CD4-positive, alpha-beta T cell (primary cell): ENCODE measurements at places on chromosomes 2 and 18.

- no peak for DNase-seq
These were observed 252.4 kb downstream of the LPIN1 start for GRCh38 chr2:11998626-11999378.

DNA sequence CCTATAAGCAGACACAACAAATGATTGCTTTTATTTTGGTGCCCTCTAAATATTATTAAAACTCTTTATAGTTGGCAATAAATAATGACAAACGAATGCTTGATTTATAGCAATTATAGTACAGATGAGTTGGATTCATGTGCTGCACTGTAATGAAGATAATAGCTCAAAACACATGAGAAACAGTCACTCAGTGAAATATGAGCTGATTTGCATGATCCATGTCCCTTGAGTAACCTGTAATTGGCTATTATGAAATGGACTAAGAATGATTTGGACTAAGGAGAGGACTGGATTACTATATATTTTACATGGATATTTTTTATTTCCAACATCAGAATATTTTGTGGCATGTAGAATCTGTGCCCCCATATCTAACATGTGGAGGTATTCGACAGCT lies 365.6 kb upstream of the UBE2E3 start:
- no peak for DNase-seq

GRCh38 chr2:201139836-201140604 lies 24.1 kb downstream of the CFLAR start:
- DNase-seq = no peak

- DNase-seq = no peak
These were observed 239.9 kb downstream of the MTX2 start for GRCh38 chr2:176508984-176509740.

DNA sequence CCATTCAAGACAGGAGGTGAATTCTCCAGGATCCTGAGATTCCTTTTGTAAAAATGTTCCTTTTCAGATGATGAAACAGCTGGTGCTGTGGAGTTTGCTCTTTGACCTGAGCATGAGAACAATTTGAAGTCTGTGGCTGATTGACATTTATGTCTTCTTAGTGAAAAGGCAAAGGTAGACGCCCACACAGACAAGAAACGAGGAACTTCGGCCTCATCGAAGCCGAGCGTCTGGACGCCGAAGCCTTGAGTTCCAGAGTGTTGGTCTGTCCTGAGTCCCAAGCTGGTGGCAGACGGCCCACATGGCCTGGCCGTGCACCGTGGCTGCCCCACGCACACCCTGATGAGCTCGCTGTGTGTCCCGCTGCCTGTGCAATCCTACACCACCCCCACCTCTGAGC lies 20.7 kb upstream of the SNTG2 start:
- DNase-seq = no peak

DNA sequence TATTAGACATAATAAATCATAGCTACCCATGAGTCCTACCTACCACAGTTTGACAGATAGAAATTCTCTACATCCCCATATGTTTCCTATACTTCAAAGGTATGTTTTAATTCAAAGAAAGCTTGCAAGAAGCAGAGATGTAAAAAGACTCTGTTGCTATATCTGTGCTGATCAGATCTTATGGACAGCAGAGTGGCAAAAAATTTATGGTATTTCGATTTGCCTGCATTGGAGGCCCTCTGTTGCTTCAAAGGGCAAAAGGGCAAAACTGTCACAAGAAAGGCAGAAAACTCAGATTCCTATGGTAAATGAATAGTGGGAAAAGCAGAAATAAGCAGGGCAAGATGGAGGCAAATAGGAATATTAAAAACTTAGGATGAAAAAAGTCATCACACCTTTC lies 447.8 kb upstream of the SPHKAP start:
- no peak for DNase-seq

DNA sequence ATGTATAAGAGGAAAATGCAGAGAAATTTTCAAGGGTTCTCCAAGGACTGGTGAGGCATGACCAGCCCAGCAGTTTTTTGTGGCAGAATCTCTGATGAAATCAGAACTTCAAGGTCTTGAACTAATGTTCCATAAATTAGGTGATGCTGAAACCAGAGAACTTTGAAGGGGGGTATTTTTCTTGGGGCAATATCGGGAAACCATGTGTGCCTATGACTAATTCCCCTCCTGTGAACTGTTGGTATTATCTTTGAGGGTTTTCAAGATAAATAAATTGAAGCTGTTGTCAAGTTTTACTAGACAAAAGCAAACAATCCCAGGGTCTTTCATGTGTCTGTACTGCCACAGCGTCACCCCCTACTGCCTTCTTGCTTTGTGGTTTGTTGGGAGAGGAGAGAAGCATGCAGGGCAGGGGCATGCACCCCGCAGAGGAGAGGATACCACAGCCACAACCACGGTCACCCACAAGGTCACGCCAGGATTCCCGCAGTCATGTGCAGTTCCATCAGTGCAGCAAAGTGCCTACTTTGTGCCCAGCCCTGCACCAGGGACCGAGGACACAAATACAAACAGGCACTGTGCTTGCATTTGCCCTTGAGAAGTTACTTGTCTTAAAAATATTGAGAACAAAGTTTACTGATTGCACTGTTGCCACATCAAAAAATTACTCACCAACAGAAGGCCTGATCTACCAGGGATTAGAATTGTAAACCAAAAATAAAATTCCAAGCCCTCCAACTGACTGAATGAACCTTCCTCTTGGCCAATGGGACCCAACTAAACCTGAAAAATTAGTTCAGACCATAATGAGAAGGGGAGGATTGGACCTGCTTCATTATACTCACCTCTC lies 413.3 kb upstream of the TRIB2 start:
- no peak for DNase-seq

DNA sequence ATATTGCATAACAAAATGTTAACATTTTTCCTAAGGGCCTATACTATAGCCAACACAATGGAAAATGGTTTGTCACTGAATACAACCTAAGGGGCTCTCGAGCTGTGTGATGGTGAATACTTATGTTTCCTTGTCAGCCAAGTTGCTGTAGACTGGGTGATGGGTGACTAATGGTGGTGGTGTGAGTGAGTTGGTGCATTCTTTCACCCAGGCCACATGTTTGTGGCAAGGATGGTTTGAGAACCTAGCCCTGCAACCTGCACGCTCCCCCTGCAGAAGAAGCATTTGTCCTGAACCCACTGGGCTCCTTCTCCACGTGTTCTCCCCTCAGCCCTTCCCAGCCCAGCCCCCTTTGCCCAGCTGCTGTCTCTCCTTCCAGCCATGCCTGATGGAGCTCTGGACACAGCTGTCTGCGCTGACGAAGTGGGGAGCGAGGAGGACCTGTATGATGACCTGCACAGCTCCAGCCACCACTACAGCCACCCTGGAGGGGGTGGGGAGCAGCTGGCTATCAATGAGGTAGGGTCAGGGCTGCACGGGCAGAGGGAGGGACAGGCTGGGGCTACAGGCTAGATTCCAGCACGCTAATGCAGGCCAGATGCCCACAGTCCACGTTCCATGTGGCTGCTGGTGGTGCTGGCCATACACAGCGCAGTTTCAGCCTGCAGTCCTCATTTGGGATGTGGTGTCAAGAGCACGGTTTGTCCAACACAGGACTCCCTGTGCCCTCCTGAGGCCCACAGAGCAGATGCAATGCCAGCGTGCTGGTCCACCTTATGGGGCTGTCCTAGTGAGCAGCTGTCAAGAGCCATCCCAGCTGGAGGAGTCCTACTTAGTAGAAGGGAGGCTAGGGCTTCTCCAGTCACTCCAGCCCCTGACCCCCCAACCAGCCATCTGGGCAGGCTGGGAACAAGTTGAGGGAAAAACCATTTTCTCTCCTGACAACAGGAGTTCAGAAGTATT lies 65.4 kb downstream of the FAM168B start:
- DNase-seq = no peak

- no peak for DNase-seq
These were observed 133.4 kb upstream of the MYCN start for GRCh38 chr2:15806801-15807417.

GRCh38 chr2:122519366-122519765 lies 763.9 kb downstream of the TSN start:
- no peak for DNase-seq

DNA sequence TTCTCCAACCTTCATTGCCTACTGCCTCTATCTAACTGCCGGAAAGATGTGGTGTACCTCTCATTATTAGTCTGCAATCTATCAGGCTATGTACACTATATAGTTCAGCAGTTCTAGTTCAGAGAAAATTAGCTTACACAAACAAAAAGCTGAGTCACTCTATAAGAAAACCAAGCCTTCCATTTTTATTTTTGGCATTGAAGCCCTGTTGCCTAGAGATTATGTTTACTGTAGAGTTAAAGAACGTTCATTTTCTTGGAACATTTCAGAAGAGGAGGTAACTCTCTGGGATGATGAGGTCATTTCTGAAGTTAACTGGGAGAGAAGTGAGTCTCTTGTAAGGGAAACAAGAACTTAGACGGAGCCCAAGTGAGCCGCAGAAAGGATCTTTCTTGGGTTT lies 133.5 kb downstream of the FAM124B start:
- no peak for DNase-seq

DNA sequence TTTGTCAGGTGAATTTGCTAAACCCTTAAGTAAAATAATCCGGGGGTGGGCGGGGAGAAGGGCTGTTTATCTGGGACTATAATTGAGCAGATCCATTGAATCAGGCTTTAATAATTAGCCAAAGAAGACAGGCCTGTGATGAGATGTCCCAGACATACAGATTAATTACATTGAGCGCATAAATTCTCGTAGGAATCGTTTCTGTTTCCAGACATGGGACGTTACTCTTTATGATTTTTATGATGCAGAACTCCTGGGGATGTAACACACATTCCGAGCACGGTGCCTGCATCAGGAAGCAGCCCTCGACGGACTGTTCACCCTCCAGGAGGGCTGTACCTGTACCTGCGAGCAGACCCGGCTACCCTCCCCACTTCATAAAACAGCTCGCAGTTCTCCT lies 88.9 kb downstream of the SMIM21 start:
- no peak for DNase-seq

GRCh38 chr2:218166791-218167190 lies at the start of gene CXCR1:
Gene CXCR1, minus strand, starts transcription at chr2:218166962. Its CDS starts 1,751 bp downstream, at chr2:218165211.
- DNase-seq = peak; percentile 20

GRCh38 chr18:79521416-79522205 lies 125.9 kb downstream of the NFATC1 start:
- DNase-seq = no peak

DNA sequence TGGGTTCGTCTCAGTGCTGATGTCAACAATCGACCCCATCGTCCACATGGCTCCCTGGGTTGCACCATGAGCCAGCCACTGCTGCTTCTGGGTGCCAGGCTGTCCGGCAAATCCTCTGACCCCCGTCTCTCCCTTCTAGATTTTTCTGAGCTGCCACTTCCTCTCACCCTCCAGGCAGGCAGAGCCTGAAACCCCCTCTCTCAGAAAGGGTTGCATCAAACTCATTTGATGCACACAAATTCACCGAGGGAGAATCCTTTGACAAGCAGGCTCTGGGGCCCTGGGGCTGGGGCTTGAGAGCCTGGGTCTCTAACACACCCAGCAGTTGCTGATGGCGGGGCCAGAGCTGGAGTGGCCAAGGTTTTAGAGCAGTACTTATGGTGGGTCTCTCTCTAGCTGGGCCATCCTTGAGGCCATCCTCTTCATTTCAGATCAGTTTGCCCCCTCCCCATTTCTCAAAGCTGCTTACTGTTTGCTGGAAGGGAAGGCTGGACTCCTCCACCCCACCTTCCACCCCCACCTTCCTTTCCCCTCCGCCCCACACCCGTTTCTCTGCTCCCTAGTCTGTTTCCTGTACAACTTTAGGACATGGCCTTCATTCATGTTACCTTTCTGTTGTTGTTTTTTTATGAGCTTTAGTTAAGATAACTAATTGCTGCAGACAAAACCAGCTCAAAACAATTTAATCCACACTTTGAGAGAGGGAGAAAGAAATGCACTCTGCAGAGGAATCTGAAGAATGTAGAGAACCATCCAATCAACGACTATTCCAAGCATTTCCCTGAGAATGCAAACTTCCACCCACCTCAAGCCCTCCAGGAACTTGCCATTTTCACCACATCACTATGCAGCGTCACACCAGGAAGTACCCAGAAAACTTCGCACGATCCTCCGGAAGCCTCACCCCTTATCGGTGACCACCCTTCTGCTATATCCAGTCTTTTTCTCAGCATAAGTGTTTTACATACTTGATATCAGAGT lies 69.5 kb downstream of the ARL4C start:
- peak; percentile 55 for DNase-seq

GRCh38 chr2:148903294-148903693 lies 28.3 kb downstream of the KIF5C start:
- DNase-seq = no peak

GRCh38 chr2:105761931-105762515 lies 17.3 kb downstream of the NCK2 start:
- no peak for DNase-seq

- DNase-seq = no peak
These were observed 40.0 kb upstream of the LAPTM4A start for GRCh38 chr2:20091305-20091991.

- no peak for DNase-seq
These were observed 225.8 kb downstream of the PTGR3 start for GRCh38 chr18:74982946-74983635.

DNA sequence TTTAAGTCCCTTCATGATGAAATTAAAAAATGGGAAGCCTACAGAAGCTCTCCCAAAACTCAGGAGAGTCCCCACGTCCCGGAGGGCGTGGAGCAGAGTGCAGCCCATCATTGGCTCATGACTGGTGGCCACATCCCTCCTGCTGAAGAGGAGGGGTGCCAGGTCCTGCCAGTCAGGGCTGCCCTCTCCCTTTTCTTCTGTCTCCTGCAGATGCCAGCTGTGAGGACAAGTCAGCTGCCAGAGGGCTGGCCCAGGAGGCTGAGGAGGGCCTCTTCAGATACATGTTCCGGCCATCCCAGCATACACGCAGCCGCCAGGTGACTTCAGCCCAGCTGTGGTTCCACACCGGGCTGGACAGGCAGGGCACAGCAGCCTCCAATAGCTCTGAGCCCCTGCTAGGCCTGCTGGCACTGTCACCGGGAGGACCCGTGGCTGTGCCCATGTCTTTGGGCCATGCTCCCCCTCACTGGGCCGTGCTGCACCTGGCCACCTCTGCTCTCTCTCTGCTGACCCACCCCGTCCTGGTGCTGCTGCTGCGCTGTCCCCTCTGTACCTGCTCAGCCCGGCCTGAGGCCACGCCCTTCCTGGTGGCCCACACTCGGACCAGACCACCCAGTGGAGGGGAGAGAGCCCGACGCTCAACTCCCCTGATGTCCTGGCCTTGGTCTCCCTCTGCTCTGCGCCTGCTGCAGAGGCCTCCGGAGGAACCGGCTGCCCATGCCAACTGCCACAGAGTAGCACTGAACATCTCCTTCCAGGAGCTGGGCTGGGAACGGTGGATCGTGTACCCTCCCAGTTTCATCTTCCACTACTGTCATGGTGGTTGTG lies 2.6 kb downstream of the INHA start:
- no peak for DNase-seq
